ENCODE measurements at places on chromosomes 13 and 19.
A peak's percentile ranks its signal among the peaks of the same experiment; 100 is the strongest.

GRCh38 chr19:34837262-34837661 is 64.2 kb upstream of the ZNF599 start:
- no peak for DNase-seq

DNA sequence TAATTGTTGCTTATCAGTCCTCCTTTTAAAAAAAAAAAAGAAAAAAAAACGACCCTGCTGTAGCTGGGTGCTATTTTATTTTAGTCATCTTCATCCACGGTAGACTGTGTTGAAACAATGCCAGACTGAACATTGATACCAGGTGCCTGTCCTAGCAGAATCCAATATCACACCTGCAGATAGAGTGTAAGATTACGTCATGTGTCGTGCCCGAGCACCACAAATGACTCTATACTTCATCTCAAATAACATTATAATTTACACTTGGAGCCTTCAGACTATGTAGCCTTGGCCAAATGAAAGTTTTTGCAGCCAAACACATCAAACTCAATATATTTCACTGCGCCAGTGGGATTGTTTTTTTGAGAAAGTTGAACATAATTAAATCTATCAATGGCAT is 410.6 kb downstream of the FGF9 start:
- DNase-seq = no peak

GRCh38 chr13:29111446-29111845 is 291.3 kb downstream of the MTUS2 start:
- no peak for DNase-seq

DNA sequence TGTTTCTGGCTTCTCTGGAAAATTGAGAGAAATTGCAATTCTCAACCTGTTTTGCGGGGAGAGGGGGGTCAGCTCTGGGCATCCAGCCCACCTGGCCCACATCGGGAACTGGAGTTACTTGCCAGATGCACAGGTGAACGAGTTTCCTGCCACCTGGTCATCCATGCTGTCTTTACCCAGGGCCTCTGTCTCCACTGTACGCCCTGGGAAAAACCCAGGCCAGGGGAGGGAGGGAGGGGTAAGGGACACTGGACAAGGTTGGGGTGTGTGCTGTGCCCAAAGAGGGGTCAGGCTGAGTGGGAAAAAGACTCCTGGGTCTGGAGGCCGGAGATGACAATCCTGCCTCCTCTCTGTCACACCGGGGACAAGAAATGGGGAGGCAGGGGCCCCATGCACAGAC is 307.6 kb downstream of the ZNF536 start:
- no peak for DNase-seq

DNA sequence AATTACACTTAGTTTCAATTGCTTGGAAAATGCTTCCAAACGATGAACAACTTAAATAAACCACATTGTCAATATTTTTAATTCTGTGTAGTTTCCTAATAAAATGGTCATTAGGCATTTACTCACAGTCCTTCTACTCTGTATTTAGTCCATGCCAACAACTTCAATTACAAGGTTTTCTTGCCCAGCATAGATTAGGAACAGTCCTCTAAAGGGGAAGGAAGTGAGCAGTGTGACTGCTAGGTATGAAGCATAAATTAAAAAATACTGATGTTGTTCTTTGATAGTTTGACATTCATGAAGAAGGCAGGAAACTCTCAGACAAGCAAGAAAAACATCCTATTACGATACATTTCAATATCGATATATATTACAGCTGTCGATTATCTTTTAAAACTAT is 716.0 kb upstream of the PCDH9 start:
- no peak for DNase-seq

DNA sequence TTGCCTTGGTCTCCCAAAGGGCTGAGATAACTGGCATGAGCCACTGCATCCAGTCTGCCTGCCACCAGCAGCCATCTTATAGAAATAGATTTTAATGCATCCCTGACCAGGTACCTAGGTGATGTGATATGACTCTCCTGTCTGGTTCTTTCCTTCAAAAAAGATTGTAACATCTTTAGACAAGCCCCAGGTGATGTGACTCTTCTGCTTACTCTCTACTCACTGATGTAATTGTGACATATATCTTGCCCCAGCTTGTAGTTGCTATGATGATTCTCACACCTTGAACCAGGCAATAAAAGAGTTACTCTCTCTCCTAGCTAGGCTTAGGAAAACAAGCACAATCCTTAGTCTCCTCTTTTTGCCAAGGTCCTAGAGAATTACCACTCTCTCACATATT is 30.6 kb upstream of the ZNF681 start:
- no peak for DNase-seq

- no peak for DNase-seq
These were observed 240.9 kb upstream of the RFC3 start for GRCh38 chr13:33577007-33577406.

GRCh38 chr19:46980761-46981160 is 38.9 kb upstream of the NPAS1 start:
- no peak for DNase-seq

GRCh38 chr13:59086147-59086546 is 1077.6 kb downstream of the DIAPH3 start:
- DNase-seq = no peak

DNA sequence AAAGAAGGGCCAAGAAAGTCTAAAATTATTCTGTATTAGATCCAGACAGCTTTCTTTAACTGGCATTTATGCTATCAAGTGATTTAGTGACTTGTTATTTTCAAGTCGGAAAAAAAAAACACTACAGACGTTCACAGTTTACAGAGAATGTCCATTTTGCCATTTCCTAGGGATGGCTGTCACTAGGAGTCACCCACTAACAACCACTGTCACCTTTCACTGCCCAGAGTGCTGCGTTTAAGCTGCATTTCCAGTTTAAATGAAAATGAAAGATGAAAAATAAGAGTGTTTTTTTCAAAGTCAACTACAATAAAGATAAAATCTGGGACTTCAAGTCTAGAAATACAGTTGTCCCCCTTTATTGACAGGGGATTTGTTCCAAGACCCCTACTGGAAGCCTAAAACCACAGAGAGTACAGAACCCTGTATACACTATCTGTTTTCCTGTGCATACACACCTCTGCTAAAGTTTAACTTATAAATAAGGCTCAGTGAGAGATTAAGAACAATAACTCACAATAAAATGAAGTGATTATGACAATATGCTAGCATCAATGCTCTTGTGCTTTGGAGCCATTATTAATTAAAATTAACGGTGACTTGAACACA is 112.5 kb downstream of the SACS start:
- DNase-seq = no peak

GRCh38 chr19:53101518-53101917 is 1.7 kb downstream of the ZNF160 start:
- no peak for DNase-seq

DNA sequence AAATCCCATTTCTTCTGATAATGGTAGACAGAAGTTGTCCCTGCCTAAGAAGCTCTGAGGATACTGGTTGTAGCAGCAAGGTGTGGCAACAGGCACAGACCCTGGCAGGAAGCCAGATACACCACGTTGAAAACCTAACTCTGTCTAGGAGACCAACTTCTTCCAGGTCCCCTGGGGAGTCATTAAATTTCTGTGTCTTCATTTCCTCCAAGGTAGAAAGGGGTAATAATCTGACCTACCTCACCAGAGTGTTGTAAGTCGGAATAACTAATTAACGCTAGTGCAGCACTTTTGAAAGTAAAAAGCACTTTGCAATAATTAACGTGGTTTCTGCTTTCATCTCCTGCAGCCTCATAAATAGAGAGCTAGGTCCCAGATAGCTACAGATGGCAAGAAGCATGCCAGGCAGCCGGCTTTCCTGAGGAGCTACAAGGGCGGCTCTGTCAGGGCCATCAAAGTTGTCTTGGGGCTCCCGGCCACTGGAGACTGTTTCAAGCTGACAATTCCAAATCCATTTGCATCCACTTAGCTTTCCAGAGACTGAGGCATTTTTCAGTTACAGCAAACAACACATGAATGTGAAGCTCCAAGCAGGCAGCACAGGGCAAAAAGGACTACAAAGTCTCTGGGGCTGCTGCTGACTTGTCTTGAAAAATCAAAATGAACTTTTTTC is 176.2 kb downstream of the FOXO1 start:
- DNase-seq = peak; percentile 32

- DNase-seq = no peak
These were observed 629 bp downstream of the PEPD start for GRCh38 chr19:33520844-33521479.

- DNase-seq = no peak
These were observed 77.9 kb upstream of the KL start for GRCh38 chr13:32938314-32938713.

- DNase-seq = no peak
These were observed 133.7 kb downstream of the RAP2A start for GRCh38 chr13:97567510-97568243.

- no peak for DNase-seq
These were observed 22.0 kb downstream of the SLC5A5 start for GRCh38 chr19:17893766-17894165.

GRCh38 chr13:24861617-24862362 is 97.8 kb downstream of the RNF17 start:
- DNase-seq = no peak

DNA sequence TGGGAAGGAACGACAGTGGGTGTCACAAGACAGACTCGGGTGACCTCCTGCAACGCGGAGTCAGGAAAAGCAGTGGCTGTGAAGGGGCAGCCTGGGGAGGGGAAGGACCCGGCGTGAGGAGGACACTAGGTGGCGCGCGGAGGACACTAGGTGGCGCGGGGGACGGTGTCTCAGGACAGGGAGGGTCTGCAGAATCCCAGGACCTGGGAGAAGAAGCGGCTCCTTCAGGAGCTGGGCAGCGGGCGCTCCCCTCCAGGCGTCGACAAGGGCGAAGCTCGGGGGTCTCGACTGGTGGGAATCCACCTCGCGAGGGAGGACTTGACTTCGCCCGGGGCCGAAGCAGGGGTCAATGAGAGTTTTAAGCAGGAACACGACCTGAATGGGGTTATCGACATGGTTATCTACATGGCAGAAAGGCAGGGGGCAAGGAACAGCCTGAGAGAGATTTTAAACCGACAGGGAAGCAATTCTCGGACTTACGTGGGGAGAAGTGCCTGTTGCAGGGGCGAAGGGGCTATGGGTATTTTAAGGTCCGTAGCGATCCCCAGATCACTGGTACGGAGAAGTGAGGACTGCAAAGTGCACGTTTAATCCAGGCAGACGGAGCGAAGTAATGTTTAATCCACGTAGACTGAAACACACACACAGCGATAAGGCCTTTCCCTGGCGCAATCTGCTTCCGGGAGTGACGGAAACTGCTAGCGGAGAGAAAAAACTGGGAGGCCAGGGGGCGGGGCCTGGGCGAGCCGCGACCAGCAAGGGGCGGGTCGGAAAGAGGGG is at the start of gene ZNF616:
Gene ZNF616, minus strand, starts transcription at position 687 of the 780 bp plus-strand sequence. CDS start 9,426 bp downstream, outside the sequence.
- peak; percentile 69 for DNase-seq

GRCh38 chr19:16849168-16849567 is 20.0 kb downstream of the SIN3B start:
- DNase-seq = no peak

GRCh38 chr13:97298816-97299215 is 76.7 kb downstream of the MBNL2 start:
- no peak for DNase-seq

- DNase-seq = no peak
These were observed 40.8 kb upstream of the IGSF23 start for GRCh38 chr19:44572581-44572900.

DNA sequence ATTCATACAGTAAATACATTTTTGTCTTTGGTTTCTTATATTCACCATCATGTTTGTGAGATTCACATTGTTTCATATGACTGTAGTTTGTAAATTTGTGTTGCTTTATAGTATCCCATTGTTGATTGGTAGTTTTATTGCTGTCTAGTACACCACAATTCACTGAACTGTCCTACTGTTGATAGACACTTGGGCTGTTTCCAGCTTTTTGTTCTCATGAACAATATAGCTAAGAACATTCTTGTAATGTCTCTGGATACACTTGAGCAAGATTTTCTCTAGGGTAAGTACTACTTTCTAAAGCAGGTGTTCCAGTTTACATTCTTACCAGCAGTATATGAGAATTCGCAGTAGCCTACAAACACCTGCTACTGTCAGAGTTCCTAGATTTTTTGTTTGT is 37.8 kb downstream of the SKA3 start:
- DNase-seq = no peak

DNA sequence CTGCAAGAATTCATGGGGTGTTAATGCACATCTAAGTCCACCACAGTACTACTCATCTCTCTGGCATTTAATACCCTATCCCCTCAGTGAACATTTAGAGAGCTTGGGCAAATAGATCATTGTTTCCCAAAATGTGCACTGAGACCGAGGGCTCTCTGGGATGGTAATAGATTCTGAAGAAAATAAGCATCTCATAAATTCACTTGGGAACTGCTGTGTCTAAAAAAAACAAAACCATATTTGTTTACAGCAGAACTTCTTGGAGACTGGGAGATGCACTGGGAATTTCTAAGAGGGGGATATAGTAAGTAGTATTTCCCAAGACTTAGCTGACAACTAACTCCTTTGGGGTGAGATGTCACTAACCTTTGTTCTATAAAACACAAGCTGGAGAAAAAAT is 58.4 kb downstream of the ENOX1 start:
- no peak for DNase-seq

GRCh38 chr13:59356607-59357006 is 807.1 kb downstream of the DIAPH3 start:
- DNase-seq = no peak

- DNase-seq = no peak
These were observed 32.2 kb downstream of the COG3 start for GRCh38 chr13:45496942-45497341.

DNA sequence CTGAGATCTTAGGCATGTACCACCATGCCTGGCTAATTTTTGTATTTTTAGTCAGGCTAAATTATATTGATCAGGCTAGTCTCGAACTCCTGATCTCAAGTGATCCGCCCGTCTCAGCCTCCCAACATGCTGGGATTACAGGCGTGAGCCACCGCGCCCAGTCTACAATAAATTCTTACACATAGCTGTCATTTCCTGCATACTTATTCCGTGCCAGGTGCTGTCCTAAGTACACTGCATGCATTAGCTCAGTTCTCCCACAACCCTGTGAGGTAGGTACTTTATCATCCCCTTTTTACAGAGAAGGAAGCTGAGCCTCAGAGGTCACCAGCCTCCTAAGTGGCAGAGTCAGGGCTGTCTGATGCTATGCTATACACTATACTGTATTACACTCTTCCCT is 7.2 kb upstream of the RHPN2 start:
- DNase-seq = no peak

DNA sequence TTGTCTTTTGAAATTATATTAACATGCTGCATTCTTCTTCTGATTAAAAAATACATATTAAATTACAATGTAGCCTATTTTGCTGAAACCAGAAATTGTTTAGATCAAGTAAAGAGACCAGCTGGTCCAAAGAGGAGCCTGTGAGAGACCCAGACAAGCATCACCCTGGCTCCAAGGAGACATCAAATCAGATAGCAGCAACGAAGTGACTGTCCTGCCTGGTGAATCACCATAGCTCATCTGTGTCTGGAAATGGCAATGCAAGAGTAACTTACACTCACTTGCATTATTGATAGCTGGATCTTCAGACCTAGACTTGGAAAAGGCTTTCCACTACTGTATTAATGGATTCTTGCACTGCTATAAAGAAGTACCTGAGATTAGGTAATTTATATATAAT is 169.1 kb downstream of the KCTD12 start:
- DNase-seq = no peak

DNA sequence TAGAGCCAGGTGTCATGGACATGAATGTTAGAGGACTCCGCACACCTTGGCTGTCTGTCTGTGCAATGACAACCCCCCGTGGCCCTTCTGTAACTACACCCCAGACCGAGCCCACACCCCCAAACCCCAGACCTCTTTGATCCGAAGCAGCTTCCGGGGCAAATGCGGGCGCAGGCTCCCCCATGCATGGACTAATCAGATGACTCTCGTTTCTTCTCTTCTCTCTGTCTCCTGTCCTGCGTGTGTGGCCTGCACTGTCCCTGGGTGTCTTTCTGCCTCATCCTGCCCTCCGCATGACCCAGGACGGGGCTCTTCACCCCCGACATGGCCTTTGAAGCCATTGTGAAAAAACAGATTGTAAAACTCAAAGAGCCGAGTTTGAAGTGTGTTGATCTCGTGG is 38.9 kb downstream of the TMED1 start:
- DNase-seq = no peak
